ENCODE measurements at places on chromosomes 5 and 9. TPM values are rescaled to one million over a fixed set of nuclear protein-coding genes. Genes with fewer than 3 reads are reported as not detected.

Gene CCDC187
- 0.02 TPM for total RNA-seq

Gene IFNA2
- total RNA-seq = not detected

Gene CBY3
- not detected for total RNA-seq

Gene SPATA6L
- 2.1 TPM for total RNA-seq

Gene MLANA
- total RNA-seq = not detected

Gene TLR4
- not detected for total RNA-seq

Gene SLC46A2
- not detected for total RNA-seq

Gene TMOD1
- 0.96 TPM for total RNA-seq

Gene TAF11L5
- not detected for total RNA-seq

Gene ECM2
- total RNA-seq = not detected

Gene OR1Q1
- not detected for total RNA-seq

Gene ZDHHC11
- 19.3 TPM for total RNA-seq

Gene DELE1
- total RNA-seq = 69.7 TPM

Gene ISL1
- not detected for total RNA-seq

Gene PCDHGA4
- not detected for total RNA-seq

Gene HAVCR2
- 52.2 TPM for total RNA-seq

Gene FOXD4L5
- 0.23 TPM for total RNA-seq

Gene TRIM41
- 36.4 TPM for total RNA-seq

Gene BTNL8
- not detected for total RNA-seq

Gene FABP6
- not detected for total RNA-seq

Gene ACER2
- total RNA-seq = 1.2 TPM

Gene PITX1
- 0.62 TPM for total RNA-seq
